ENCODE measurements at places on chromosomes 7 and 10.

- peak overlapping the region; percentile 8 for H3K4me3 ChIP-seq
- peak; percentile 29 for DNase-seq
- no peaks in the 10 kb centered on the region for H3K27me3 ChIP-seq
- peak overlapping the region; percentile 57 for H3K27ac ChIP-seq
- H3K4me1 ChIP-seq = peaks cover 37% of the 10 kb centered on the region
- H3K36me3 ChIP-seq = no peaks in the 10 kb centered on the region
These were observed 29.1 kb downstream of the NUDCD3 start for GRCh38 chr7:44461387-44461786.

DNA sequence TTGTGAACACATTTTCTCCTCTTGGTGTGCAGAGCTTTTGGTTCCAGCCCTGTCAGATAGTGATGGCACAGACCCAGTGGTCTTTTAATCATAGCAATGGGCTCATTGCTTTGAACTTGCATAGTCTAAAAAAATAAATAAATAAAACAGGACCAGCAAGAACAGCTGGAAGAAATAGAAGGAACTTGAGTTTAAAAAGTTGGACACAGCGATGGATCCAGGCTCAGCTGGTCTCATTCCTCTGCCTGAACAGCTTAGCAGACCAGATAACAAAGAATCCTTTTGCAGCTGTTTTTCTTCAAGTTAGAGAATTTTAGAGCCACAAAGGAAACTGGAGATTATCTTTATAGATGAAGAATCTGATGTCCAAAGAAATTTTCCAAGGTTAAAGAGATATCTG is 1005.6 kb downstream of the LRMDA start:
- H3K27ac ChIP-seq = no peak overlapping the region
- H3K4me3 ChIP-seq = no peak overlapping the region
- no peaks in the 10 kb centered on the region for H3K4me1 ChIP-seq
- no peaks in the 10 kb centered on the region for H3K36me3 ChIP-seq

DNA sequence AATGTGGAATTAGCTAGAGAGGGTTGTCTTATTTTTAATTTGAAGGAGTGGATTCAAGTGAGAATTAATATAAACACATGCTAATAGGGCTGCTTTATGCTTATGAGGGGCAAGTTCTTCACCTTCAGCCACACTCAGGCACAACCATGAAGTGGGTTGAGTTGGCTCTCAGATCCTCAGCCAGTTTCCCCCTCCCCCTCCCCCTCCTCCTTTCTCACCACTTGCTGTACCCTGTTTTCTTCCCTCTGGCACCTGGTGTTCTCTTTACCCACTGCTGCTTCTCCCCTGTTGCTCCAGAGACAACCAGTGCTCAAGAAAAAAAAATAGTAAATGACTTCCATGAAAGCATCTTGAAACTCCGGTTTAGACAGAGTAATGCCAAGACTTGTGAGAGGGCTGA is 1083.3 kb downstream of the CNTNAP2 start:
- H3K4me3 ChIP-seq = no peak overlapping the region
- H3K36me3 ChIP-seq = no peaks in the 10 kb centered on the region
- H3K4me1 ChIP-seq = no peaks in the 10 kb centered on the region
- DNase-seq = no peak
- H3K27ac ChIP-seq = no peak overlapping the region

- H3K36me3 ChIP-seq = no peaks in the 10 kb centered on the region
- no peak overlapping the region for H3K27ac ChIP-seq
- no peak for DNase-seq
- H3K27me3 ChIP-seq = no peaks in the 10 kb centered on the region
- no peak overlapping the region for H3K4me3 ChIP-seq
- no peaks in the 10 kb centered on the region for H3K4me1 ChIP-seq
These were observed 80.2 kb downstream of the SORBS1 start for GRCh38 chr10:95480901-95481491.

DNA sequence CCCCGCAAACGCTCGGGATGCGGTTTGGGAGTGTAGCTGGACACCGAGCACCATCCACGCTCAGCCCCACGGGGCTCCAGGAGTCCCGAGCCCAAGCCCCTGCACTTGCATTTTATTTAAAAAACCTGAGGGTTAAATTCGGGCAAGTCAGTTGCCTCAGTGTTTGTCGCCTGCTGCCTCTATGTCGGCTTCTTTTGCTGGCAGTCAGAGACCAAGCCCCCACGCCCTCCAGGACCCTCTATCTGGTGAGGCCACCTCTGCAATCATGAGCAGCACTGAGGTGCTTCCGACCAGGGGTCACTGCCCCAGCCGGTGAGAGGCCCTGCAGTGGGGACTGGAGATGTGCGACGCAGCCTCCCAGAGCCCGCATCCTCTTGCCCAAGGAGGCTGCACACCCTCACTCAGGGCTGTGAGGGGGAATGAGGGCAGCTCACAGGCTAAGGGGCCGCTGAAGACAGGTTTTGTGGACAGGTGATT is 13.3 kb upstream of the ZNF273 start:
- H3K27me3 ChIP-seq = no peaks in the 10 kb centered on the region
- peaks cover 22% of the 10 kb centered on the region for H3K4me1 ChIP-seq
- no peak for DNase-seq
- no peaks in the 10 kb centered on the region for H3K36me3 ChIP-seq
- H3K4me3 ChIP-seq = no peak overlapping the region

DNA sequence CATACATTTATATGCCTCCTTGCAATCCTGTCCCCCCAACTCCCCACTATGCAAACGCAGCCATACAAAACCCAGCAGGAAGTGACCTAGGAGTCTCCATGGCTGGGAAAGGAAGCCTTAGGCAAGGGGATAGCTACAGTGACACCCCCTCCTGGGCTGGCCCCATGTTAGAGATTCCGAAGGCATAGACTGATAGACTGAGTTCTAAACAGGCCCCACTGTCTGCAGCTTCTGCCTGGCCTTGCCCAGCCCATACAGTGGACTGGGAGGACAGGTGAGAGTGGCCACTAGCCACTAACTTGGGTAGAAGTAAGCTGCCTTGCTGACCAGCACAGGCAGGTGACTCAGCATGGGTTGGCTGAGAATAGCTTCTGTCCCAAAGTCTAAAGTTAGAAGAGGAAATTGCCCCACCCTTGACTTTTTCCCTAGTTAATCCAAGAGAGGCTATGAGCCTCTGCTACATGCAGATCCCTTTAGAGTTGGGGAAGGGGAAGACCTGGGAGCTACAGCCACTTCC is 106.3 kb downstream of the C10orf105 start:
- H3K4me1 ChIP-seq = no peaks in the 10 kb centered on the region
- H3K27ac ChIP-seq = no peak overlapping the region
- peaks cover 65% of the 10 kb centered on the region for H3K27me3 ChIP-seq
- H3K4me3 ChIP-seq = no peak overlapping the region

GRCh38 chr7:94763268-94763667 is 107.3 kb upstream of the SGCE start:
- no peaks in the 10 kb centered on the region for H3K4me1 ChIP-seq
- H3K4me3 ChIP-seq = no peak overlapping the region
- H3K27me3 ChIP-seq = no peaks in the 10 kb centered on the region
- no peak overlapping the region for H3K27ac ChIP-seq
- H3K36me3 ChIP-seq = no peaks in the 10 kb centered on the region

DNA sequence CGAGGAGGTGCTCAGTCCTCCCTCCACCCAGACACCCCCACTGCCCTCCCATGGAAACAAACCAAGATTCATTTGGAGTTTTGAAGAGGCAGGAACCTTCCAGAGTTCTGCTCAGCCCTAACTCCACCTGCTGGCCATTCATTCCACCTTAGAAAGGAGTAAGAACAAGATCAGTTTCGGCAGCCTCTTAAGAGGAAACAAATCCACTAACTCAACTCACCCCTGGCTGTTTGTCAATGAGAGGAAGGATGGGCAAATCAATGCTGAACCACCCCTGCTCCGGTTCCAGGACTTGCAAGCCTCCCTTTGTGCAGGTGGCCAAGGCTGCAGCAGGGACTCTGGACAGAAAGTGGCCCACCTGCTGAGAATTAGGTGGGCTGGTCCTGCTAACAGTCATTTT is 26.2 kb downstream of the CCDC3 start:
- no peaks in the 10 kb centered on the region for H3K4me1 ChIP-seq
- H3K27ac ChIP-seq = no peak overlapping the region
- no peaks in the 10 kb centered on the region for H3K27me3 ChIP-seq
- peak; percentile 10 for DNase-seq
- H3K4me3 ChIP-seq = no peak overlapping the region

DNA sequence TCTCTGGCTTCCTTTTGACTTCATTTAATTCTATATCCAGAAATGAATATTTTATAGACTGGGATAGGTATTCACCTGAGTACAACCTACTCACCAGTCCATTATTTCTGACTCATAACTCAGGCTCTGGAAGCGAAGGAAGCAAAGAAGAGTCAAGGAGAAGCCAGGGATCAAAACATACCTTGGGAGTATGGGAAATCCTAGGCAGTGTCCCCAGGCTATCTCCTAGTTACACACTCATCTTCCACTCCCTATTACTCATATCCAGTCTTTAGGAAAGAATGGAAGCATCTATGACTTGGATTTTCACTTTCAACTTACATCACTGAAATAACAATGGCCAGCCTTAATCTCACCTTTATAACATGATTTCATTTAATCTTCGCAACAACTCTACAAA is 40.9 kb upstream of the ELAPOR2 start:
- DNase-seq = no peak
- no peaks in the 10 kb centered on the region for H3K27me3 ChIP-seq
- no peak overlapping the region for H3K4me3 ChIP-seq
- H3K27ac ChIP-seq = no peak overlapping the region
- H3K4me1 ChIP-seq = no peaks in the 10 kb centered on the region

- H3K36me3 ChIP-seq = no peaks in the 10 kb centered on the region
- no peak overlapping the region for H3K4me3 ChIP-seq
- no peak for DNase-seq
- no peaks in the 10 kb centered on the region for H3K27me3 ChIP-seq
These were observed 120.4 kb upstream of the RHOBTB1 start for GRCh38 chr10:61064356-61064755.

- no peaks in the 10 kb centered on the region for H3K4me1 ChIP-seq
- H3K27me3 ChIP-seq = no peaks in the 10 kb centered on the region
- no peak overlapping the region for H3K4me3 ChIP-seq
- no peak overlapping the region for H3K27ac ChIP-seq
- no peaks in the 10 kb centered on the region for H3K36me3 ChIP-seq
These were observed 764.9 kb upstream of the AUTS2 start for GRCh38 chr7:68833422-68833821.

- no peaks in the 10 kb centered on the region for H3K4me1 ChIP-seq
- peak; percentile 53 for DNase-seq
- H3K4me3 ChIP-seq = no peak overlapping the region
- H3K27ac ChIP-seq = no peak overlapping the region
- H3K27me3 ChIP-seq = no peaks in the 10 kb centered on the region
- no peaks in the 10 kb centered on the region for H3K36me3 ChIP-seq
These were observed 41.8 kb upstream of the GJD4 start for GRCh38 chr10:35563261-35563891.

DNA sequence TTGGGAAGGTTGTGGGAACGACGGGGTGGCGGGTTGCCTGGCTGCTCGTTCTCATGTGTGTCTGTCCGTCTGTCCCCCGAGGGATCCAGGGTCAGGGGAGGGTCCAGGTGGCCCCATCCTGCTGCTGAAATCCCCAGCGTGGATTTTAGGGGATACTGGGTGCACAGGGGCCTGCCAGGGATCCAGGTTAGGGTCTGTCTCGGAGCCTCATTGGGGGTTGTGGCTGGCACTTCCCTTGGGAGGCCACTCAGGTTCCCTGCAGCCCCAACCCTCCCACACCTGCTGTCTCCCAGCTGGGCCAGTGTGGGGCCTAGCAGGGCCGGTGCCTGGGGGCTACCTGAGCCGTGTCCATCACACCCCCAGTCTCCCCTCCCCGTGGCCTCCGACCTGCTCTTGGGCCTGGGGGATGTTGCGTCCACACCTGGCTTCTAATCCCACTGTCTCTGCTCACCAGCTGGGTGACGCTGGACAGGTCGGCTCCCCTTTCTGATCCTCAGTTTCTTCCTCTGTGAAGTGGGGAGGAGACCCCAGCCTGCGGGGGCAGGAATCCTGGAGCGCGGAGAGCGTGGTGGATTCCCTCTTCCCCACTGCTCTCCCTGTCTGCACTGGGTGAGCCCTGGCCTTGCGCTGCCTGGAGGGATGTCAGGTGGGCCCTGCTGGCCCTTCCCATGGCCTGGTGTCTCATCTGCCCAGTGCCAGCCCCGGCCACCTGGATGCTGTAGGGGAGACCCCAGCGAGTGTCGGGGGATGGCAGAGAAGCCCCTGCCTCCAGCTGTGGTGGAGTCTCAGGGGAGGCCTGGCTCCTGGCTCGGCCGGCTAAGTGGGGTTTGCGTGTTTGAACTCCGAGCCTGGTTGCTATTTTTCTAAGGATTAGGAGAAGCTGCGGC is 81.6 kb downstream of the UNCX start:
- H3K36me3 ChIP-seq = no peaks in the 10 kb centered on the region
- DNase-seq = no peak
- H3K27me3 ChIP-seq = peaks cover 81% of the 10 kb centered on the region
- no peaks in the 10 kb centered on the region for H3K4me1 ChIP-seq

- no peaks in the 10 kb centered on the region for H3K4me1 ChIP-seq
- no peak overlapping the region for H3K27ac ChIP-seq
- H3K27me3 ChIP-seq = no peaks in the 10 kb centered on the region
- DNase-seq = no peak
- no peak overlapping the region for H3K4me3 ChIP-seq
These were observed 46.5 kb downstream of the TFEC start for GRCh38 chr7:115984105-115984504.

DNA sequence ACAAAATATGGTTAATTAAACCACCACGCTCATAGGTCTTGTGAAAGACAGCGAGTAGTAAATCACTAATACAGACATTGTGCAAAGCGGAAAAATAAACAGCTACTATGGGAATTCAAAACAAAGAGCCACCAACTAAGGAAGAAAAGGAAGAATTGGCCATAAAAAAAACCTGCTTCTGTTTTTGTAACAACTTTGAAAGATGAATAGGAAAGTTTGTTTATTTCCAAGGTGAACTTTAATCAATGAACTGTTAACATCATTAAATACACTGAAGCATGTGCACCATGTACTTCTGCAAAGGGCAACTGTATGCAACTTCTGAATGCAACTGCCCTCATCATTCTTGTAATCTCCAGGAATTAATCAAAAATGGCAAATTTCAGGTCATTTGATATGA is 651.1 kb downstream of the PARD3 start:
- no peaks in the 10 kb centered on the region for H3K4me1 ChIP-seq
- H3K36me3 ChIP-seq = no peaks in the 10 kb centered on the region
- no peak overlapping the region for H3K4me3 ChIP-seq
- no peaks in the 10 kb centered on the region for H3K27me3 ChIP-seq

DNA sequence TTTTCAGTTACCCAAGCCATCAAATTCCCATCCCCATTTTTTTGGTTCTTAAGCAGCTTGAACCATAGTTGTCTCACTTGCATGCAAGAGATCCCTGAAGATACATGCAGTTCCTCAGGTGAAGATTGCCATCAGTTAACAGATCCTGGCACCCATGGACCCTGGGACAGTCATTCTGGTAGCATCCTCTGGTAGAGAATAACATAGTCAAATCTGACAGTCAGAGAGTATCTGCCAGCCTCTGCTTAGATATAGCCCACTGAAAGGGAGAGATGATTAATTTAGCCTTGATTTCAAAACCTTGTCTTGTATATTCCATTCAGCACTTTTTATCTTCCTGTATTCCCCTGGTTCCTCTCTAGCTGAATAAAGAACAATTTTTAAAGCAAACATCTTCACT is 280.4 kb downstream of the KCNMA1 start:
- no peaks in the 10 kb centered on the region for H3K27me3 ChIP-seq
- H3K36me3 ChIP-seq = no peaks in the 10 kb centered on the region
- H3K4me3 ChIP-seq = no peak overlapping the region

GRCh38 chr7:151833213-151833651 is 43.7 kb downstream of the PRKAG2 start:
- peaks cover 52% of the 10 kb centered on the region for H3K27me3 ChIP-seq
- no peak for DNase-seq
- H3K4me3 ChIP-seq = no peak overlapping the region
- no peak overlapping the region for H3K27ac ChIP-seq
